ENCODE measurements at places on chromosomes 1 and 21.

GRCh38 chr1:63498106-63498505, 24.9 kb downstream of the ITGB3BP start:
- no peak for DNase-seq

GRCh38 chr1:66576645-66577044, 42.7 kb downstream of the SGIP1 start:
- no peak for DNase-seq

- DNase-seq = no peak
These were observed 29.3 kb downstream of the NIBAN1 start for GRCh38 chr1:184945029-184945428.

DNA sequence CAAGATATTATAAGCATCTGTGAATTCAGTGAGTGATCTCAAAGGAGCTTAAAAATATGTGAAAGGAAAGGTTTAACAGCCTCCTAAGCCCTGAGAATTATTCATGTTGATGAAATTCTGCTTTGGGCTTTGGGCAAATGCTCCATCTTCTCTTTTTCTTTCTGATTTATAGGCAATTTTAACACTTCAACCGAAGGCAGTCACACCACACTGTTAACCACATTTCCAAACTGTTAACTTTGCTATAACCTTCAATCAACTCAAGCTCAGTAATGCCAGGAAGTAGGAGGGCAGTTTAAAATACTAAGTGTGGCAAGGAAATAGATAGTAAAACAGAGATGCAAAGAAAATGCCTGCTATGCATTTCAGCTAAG, 54.4 kb upstream of the NEK7 start:
- DNase-seq = no peak

GRCh38 chr1:233738850-233739249, 124.9 kb downstream of the KCNK1 start:
- DNase-seq = no peak

DNA sequence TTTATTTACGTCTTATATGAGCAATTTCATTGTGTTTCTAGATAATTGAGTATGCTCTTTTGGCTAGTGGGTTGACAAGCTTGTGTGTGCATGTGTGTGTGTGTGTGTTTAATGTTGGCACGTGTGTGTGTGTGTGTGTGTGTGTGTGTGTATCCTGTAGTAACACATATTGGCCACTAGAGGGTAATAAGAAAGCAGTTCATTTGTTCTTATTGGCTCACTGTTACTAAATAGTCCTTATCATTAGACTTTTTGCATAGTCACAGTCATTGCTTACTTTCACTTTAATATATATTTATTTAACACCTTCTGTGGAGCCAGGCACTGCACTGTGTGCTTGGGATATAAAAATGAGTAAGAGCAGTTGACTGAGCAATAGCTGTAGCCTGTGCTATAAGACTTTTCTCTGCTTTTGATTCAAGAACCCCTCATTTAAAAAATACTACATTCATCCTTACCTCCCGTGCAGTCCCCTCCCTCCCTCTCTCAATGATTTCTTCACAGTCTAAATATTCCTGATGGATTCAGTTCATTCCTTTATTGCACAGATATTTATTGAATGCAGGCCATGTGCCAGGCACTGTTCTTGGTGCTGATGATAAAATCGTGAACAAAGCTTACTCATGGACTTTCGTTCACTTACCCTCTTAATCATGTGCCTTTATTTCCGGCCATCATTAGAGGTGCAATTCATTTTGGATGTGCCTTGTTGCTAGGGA, 96.7 kb downstream of the DYRK1A start:
- no peak for DNase-seq

GRCh38 chr21:42164064-42164789, 54.7 kb upstream of the ABCG1 start:
- peak; percentile 44 for DNase-seq

GRCh38 chr1:207891148-207891547, 19.8 kb downstream of the CD34 start:
- DNase-seq = no peak

GRCh38 chr1:160651433-160652064, 4.7 kb upstream of the SLAMF1 start:
- DNase-seq = no peak

- peak; percentile 77 for DNase-seq
These were observed 996 bp upstream of the MGST3 start for GRCh38 chr1:165629848-165630628.

DNA sequence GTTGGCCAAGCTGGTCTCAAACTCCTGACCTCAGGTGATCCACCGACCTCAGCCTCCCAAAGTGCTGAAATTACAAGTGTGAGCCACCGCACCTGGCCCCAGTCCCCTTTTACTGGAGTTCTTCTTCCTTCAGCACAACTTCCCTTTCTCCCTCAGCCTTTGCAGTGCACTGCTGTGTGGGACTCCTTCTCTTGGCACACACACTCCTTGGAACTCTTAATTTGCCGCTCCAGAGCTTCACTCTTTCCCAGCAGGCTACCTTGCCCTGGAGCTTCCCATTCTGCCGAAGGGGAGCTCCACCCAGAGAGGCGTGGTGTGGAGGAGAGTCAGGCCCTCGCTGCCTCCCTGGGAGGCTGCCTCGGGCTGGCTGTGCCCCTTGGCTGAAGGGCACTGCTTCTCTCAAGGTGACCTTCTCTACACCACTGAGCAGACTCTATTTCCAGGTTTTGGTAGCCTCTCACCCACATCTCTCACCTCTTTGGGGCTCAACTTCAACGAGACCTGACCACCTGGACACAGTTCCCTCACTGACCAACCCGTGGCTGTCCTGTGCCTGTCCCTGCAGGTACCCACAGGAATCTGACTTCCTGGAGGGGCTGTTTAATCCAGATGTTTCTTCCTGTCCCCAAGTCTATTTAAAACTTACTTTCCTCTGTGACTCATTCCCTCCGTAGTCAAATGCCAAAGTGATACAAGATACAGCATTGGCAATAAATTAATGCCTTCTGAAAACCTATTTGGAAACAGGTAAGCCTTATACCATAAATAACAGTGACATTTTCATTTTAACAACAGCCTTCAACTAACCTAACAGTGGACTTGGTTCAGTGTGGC, 227.3 kb upstream of the KIAA0040 start:
- DNase-seq = no peak

- DNase-seq = no peak
These were observed 20.7 kb downstream of the UBE2G2 start for GRCh38 chr21:44780767-44781459.

DNA sequence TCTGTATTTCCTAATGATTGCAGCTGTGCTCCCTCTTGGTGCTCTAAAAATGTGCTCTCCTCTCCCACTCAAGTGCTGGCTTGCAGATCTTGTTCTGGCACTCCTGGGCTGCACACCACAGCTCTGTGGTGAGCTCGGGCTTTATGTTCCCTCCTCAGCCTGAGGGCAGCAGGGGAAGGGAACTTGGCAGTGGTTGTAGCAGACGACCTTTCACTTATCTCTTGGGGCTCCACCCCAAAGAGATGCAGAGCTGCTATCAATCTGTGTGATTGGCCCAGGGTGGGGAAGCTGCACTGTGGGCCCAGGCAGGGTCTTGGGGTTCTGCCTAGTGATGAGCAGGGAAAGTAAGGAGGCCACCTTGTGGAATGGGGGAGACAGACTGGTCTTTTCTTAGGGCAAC, 143.5 kb upstream of the GORAB start:
- DNase-seq = no peak

- peak; percentile 87 for DNase-seq
These were observed 21.9 kb downstream of the RD3 start for GRCh38 chr1:211469938-211470529.

DNA sequence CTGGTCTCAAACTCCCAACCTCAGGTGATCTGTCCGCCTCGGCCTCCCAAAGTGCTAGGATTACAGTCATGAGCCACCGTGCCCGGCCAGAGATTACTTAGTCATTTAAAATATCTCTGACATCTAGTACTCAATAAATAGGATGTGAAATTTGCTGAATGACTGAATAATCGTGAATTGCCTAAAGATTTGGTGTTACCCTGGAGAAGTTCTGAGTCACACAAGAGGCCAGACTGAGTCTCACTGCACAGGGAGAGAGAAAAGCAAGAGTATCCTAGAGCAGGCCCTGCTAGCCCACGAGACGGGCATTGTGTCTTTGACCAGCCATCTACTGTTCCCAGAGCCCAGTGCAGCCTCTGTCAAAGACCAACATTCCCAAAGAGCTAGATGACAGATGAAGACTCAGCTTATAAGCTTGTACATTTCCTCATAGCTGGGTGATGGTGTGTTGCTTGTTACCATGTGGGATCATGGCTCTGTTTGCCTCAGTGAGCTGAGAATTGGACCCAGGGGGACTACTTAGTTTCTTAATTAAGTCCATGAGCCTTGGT, 5.6 kb upstream of the EIF4G3 start:
- DNase-seq = no peak

DNA sequence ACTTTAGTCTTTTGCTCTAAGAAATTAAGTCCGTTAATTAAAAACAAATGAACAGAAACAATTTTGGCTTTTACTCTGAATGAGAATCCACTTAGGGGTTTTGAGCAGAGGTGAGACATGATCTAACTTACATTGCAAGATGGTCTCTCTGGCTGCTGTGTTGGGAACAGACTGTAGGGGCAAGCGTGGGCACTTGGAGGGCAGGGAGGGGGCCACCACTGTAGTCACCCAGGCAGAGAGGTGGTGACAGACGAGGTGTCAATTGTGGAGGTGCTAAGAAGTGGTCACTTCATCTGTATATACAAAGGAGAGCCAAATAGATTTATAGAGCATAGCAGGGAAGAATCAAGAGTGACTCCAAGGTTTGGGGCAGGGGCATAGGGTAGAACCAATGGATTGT, 71.1 kb upstream of the IRF2BP2 start:
- no peak for DNase-seq

DNA sequence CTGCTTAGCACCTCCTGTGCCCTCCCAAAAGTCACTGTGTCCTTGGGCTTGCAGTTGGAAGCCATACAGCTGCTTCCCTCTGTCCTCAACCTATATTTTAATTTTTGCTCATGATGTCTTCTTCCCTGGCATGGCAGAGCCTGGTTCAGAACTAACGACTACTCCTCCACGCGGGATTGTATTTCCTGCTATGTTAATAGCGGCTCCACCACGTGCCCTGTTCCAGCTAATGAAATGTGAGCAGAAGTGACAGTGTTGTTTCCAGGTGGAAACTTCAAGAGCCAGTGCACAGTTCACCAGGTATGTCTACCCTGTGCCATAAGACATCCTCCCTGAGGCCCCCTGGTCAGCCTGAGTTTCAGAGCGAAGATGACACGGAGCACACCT, 52.1 kb downstream of the DHRS3 start:
- DNase-seq = no peak

DNA sequence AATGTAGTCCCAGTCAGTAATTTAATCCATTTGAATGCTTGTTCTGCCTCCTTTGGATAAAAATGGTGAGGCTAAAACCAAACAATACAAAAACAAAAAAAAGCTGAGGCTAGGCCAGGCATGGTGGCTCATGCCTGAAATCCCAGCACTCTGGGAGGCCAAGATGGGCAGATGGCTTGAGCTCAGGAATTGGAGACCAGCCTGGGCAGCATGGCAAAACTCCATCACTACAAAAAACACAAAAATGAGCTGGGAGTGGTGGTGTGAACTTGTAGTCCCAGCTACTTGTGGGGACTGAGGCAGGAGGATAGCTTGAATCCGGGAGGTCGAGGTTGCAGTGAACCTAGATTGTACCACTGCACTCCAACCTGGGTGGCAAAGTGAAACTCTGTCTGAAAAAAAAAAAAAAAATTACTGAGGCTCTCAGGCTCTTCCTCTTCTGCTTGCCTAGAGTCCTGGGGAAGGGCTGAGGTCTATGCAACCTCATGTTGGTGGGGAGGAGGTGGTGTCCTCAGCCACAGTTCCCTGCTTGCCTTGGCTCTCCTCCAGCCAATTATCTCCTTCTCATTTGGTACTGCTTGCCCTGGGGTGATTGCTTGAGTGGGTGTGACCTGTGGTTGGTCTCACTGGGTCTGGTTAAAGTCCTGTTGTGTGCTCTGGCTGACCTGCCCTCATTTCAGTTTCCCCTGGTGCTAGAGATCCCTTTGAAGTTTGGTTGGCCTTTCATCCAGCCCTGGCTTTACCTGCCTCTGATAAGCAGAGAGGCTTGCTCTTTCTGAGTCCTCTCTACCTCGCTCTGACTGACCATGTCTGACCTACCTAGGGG, 20.9 kb downstream of the S1PR1 start:
- DNase-seq = no peak

DNA sequence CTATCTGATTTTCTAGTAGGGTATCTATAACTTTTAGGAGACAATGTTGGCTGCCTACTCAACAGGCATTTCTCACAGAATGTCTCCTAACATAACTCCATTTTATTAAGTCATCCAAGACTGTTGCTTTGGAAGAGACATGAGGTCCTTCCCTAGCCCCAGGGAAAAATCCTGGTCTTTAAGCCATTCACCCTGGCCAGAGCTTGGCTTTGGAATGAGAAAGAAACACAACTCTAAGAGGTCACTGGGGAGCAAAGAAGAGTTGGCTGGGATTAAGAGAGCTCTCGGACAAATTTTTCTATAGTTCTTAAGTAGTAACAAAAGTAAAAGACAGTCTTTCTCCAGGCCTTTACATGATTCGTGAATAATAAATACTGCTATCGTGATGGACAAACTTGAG, 57.9 kb downstream of the PCNX2 start:
- no peak for DNase-seq

- no peak for DNase-seq
These were observed 143.8 kb downstream of the TNFSF18 start for GRCh38 chr1:172906778-172907592.

GRCh38 chr1:52601519-52601918, 652 bp upstream of the GPX7 start:
- DNase-seq = no peak

GRCh38 chr1:21032741-21033140, 144.0 kb downstream of the EIF4G3 start:
- DNase-seq = no peak

GRCh38 chr1:203638103-203638475, 11.5 kb downstream of the ATP2B4 start:
- DNase-seq = no peak

GRCh38 chr1:109186733-109187086, 27.0 kb upstream of the SARS1 start:
- no peak for DNase-seq

DNA sequence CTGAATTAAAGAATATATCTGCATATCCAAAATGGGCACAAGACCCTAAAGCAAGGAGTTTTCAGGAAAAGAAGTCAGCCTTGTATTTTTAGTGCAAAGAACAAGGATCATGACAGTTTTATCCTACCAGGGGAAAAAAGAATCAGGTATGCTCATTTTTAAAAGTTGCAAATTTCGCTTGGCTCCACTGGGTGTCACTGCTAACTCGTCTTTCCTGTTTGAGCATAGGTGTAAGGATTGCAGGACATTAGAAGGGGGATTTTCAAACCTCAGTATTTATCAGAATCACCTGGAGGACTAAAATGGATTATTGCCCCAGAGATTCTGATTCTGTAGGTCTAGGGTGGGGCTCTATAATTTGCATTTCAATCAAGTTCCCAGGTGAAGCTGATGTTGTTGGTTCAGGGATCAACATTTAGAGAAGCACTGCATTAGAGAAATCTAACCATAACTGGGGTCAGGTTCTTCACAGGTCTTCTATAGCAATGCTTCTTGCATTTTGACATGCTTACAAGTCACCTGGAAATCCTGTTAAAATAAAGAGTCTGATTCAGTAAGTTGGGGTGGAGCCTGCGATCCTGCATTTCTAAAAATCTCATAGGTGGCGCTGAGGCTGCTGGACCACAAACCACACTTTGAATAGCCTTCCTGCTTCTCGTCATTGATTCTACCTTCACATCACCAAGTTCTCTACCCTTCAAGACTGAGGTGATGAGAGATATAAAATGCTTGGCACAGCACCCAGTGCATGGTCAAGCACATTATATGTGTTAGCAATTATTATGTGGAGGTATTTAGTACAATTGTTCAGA, 39.6 kb downstream of the NUF2 start:
- DNase-seq = peak; percentile 69

GRCh38 chr1:109241841-109242345, 7.4 kb upstream of the CELSR2 start:
- no peak for DNase-seq

- DNase-seq = peak; percentile 42
These were observed 5.7 kb upstream of the PLPP3 start for GRCh38 chr1:56584910-56585528.

All from SHP77 (cell line).